NCI-H748 treated with DMSO at 0.1 percent for 48 hours (cell line): ENCODE measurements at places on chromosomes 11 and 22.

DNA sequence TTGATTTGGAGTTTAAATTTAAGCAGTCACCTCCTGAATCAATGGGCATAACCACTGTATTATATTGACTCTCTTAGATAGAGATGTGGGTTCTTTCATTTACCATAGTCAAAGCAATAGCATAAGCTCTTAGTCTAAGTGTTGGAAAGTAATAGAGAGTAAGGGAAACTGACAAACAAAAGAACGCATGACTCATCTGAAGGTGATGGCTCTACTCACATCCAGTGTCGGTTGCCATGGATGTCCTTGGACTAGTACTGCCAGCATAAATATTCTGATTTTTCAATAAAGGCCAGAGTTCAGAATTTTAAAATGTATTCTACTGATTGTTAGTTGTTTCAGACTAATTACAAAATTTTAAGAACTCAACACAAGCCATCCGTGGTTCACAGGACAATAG, 444.9 kb upstream of the DDI1 start:
- DNase-seq: no peak

GRCh38 chr11:28858076-28858475, 749.9 kb downstream of the METTL15 start:
- no peak for DNase-seq

DNA sequence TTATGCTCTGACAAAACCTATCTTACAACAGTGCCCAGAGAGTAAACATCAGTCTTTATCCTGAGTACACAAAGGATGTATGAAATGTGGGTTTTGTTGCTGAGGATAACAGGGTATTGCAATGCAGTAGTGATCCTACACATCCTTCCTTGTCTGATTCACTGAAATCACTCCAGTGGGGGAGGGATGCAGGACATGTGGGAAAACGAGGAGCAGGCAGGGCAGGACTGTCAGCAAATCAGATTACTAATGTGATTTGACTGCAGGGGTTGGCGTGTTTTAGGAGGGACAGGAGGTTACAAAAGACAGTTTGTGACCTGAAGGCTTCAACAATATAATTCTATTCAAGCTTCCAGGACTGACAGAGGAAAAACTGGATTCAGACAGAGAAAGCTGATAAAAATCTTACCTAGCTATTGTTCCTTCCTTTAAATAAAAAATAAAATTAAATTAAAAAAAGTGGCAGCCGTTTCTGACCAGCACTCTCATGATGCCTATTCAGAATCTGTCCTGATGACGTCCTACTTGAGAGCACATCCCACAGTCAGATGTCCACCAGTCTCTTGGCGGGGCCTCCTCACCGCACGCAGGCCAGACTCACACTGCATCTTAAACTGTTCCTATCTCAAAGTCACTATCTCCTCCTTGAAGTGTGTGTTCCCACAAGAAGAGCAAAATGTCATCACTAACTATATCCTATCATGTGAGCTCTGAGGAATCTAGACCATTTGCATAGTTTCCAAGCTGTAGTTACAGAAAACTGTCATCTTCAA, 50.6 kb upstream of the MN1 start:
- DNase-seq: no peak

- DNase-seq: no peak
Observed at GRCh38 chr11:92790926-92791616, 178.4 kb upstream of the MTNR1B start.

DNA sequence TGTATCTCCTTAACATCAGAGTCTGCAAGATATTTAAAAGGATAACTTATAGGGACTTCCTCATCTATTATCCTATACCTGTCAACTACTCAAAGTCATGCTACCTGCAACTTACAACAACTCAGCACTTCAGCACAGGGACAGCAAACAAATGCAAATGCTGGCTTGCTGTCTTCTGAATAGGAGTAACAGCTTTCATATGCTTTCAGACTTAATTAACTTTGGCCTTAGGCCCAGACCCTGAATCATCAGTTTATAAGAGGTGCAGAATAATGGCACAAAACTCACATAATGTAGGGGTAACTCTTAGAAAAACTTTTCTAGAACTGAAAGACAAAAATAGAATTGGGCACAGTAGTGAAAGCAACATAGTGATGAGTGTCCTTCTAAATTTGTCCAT, 953.4 kb downstream of the DLG2 start:
- DNase-seq: no peak
